ENCODE measurements at places on chromosomes 4 and X. TPM values are rescaled to one million over a fixed set of nuclear protein-coding genes. Genes with fewer than 3 reads are reported as not detected.

KDR gene
- total RNA-seq = 21.2 TPM

GATA1 gene
- total RNA-seq = not detected

NPNT gene
- 4.9 TPM for total RNA-seq

UGT2B10 gene
- not detected for total RNA-seq

SOWAHB gene
- not detected for total RNA-seq

DNA sequence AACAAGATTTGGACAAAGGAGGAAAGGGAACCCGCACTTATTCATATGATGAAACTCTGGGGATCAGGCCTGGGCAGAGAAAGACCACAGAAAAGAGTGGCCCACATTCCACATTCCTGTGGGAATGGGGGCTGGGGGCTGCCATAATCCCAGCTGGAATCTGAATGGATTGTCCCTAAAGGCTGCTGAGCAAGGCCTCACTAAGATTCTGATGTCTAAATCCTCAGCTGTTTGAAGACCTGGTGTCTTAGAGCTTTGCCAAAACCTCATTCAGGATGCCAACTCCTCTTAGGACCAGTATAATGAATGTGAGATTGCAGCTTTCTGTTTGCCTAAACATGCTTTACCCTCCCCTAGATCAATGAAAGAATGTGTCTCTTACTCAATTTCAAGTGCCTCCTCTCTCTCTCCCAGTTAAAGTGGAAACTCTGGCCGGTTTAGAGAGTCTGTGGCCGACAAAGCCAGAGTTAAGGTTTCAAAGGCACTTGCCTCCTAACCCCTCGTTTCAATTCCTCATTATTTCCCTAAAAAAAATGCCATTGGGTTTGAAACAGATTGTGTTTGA, 33.3 kb upstream of the GPC4 start:
- DNase-seq = no peak

GRCh38 chr4:110198435-110199416, at the start of gene ELOVL6:
Gene ELOVL6 (minus strand): TSS chr4:110198615. CDS start chr4:110198335, 280 bp downstream.
- peak; percentile 64 for DNase-seq

- DNase-seq = no peak
Observed at GRCh38 chr4:110020139-110020538, 107.5 kb downstream of the EGF start.

GRCh38 chr4:15868826-15869413, 69.6 kb downstream of the FGFBP1 start:
- DNase-seq = no peak

DNA sequence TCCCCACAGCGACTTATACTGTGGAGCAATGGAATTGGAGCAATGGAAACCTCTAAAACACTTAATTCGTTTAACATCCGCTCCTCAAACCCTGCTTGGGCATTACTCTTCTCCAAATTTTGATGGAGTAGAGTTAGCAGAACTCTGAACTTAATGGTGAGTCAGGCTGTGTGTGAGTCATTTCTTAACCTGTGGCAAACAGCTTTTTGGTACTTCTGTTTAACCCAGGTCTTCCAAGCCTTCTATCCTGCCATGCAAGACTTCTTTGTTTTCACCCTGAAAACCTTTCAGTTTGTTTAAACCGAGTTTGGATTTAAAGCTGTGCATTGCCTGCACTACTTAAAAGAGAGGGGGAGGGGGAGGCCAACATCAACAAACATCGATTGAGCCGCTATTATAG, 3.6 kb upstream of the AMOT start:
- no peak for DNase-seq
